ENCODE measurements at places on chromosomes 2 and 18. TPM values are rescaled to one million over a fixed set of nuclear protein-coding genes. Genes with fewer than 3 reads are reported as not detected.

The VWA3B gene
- total RNA-seq, result not detected

The SIX3 gene
- not detected for total RNA-seq

The SPP2 gene
- not detected for total RNA-seq

The GATA6 gene
- total RNA-seq, result not detected

The STPG4 gene
- 0.28 TPM for total RNA-seq

The FZD7 gene
- 404 TPM for total RNA-seq

The ARMC9 gene
- 63.6 TPM for total RNA-seq

The RRM2 gene
- 118 TPM for total RNA-seq

The XPO1 gene
- total RNA-seq, result 479 TPM

The AMER3 gene
- 0.49 TPM for total RNA-seq

The SERPINB13 gene
- total RNA-seq, result not detected

The ACKR3 gene
- total RNA-seq, result 3.1 TPM

The ANKRD30B gene
- not detected for total RNA-seq

GRCh38 chr2:29865512-29865911 lies 55.9 kb downstream of the ALK start:
- no peak for DNase-seq

- no peak for DNase-seq
Measured at GRCh38 chr2:147438882-147439281, 405.9 kb upstream of the ACVR2A start.

- DNase-seq, result no peak
Measured at GRCh38 chr18:79954791-79955190, 3.3 kb upstream of the SLC66A2 start.

DNA sequence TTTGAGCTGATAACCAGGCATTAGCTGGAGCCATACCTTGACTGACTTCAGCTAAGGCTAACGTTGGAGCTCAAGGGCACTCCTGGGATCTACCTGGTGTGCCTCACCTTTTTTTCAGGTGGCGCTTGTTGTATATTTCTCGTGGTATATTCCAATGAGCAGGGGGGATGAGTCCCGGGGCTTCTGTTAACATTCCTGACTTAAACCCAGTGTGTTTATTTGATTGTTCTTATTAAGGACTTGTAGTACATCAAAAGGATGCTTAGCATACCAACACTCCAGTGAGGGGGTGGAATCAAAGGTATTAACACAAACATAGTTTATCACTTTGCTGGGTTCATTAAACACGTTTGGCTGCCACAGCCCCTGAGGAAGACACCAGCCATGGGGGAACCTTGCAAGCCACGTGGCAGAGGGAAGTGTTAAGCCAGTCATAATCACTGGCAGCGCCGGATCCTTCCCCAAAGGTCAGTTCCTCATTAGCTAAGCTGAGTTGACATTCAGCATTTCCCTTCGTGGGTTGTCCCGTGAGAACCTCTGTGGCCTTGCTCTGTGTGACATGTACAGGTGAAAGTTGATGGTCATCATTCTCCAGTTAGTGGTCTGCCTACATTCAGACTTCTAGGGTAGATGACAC lies 119.5 kb upstream of the MCFD2 start:
- peak; percentile 57 for DNase-seq

- DNase-seq, result no peak
Measured at GRCh38 chr2:6951046-6951445, 33.8 kb downstream of the RNF144A start.

- no peak for DNase-seq
Measured at GRCh38 chr2:238966072-238966937, 118.4 kb downstream of the TWIST2 start.

- DNase-seq, result no peak
Measured at GRCh38 chr2:142065156-142065555, 65.7 kb downstream of the LRP1B start.

- DNase-seq, result no peak
Measured at GRCh38 chr2:37098416-37099118, 14.2 kb downstream of the GPATCH11 start.

GRCh38 chr18:7876354-7877104 lies 309.4 kb downstream of the PTPRM start:
- no peak for DNase-seq

- peak; percentile 43 for DNase-seq
Measured at GRCh38 chr2:37263839-37264238, 32.4 kb downstream of the NDUFAF7 start.

DNA sequence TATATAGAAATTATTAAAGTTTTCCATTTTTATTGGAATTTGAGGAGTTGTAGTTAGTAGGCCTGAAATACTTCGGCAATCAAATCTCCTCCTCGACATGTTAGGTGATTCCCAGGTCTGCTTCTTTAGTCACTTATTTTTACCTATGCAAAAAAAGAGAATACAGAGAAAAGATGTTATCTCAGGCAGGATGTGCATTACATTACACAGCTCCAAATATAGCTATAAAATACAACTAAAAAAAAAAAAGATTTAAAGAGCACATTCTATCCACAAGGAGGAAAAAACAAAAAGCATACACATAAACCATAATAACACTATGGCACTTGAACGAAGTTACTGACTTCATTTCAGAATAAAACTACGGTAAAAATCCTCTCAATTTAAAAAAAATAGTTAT lies 8.1 kb downstream of the STK17B start:
- no peak for DNase-seq

DNA sequence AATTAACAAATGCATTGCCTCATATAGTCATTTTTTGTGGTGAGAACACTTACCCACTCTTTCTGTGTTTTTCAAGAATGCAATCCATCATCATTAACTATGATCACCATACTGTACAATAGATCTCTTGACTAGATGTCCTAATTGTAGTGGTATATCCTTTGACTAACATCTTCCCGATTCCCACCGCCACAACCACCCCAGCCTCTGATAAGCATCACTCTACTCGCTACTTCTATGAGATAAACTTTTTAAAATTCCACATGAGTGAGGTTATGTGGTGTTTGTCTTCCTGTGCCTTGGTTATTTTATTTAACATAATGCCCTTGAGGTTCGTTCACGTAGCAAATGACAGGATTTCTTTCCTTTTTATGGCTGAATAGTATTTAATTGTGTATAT lies 6.6 kb downstream of the VWA3B start:
- DNase-seq, result no peak

GRCh38 chr18:5982332-5982731 lies 87.0 kb upstream of the TMEM200C start:
- no peak for DNase-seq

DNA sequence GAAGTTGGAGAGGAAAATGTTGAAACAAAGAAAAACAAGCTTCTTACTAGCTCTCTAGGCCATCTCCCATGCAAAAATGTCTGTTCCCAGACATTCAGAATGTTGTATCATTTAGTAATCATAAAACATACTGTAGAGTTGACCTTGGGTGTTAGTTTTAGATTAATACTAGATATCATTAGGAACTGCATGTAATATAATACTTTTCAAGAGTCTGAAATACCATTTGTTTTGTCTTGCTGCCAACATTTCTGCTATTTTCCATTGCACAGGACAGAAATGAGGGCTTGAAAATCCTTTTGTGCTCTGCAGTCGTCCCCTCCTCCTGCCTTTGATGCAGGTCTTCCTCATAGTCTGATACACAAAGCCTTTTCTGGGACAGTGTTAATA lies 89.5 kb upstream of the RBMS1 start:
- DNase-seq, result no peak

- DNase-seq, result no peak
Measured at GRCh38 chr2:36337354-36337753, 18.2 kb upstream of the CRIM1 start.

DNA sequence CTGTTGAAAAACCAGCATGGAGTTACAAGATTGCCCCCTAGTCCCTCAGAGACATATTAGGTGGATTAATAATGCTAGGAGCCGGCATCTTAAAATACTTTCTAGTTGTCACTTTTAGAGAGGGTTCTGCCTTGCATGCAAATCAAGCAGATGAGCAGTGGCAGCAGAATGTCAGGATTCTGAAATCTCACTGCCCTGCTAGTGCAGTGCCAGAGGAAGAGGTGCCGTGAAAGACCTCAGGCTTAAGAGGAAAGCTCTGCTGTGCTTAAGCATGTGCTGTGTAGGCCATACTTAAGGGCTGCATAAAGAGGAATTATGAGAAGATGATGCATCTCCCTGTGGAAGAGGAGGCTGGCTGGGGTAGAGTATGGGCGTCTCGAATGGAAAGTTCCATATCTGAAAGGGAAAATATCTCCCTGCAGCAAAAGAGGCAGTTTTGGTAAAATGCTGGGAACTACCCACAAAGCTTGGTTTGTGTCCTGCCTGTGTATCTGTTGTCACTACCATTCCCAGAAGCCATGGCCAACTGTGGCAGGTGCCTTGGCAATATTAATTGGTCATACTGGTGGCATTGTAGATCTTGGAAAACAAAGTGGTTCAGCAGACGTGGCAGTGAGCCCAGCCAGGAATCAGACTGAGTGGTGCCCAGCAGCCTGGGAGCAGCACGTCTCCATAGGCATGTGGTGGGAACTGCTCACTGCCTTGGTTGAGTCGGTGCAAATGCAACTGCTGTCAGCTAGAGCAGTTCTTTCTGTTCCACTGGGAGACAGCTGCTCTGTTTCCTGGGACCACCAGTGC lies 131.9 kb downstream of the EVA1A start:
- no peak for DNase-seq

- DNase-seq, result no peak
Measured at GRCh38 chr2:32258242-32258641, 6.4 kb downstream of the NLRC4 start.

- no peak for DNase-seq
Measured at GRCh38 chr2:225510796-225511195, 111.3 kb downstream of the NYAP2 start.

DNA sequence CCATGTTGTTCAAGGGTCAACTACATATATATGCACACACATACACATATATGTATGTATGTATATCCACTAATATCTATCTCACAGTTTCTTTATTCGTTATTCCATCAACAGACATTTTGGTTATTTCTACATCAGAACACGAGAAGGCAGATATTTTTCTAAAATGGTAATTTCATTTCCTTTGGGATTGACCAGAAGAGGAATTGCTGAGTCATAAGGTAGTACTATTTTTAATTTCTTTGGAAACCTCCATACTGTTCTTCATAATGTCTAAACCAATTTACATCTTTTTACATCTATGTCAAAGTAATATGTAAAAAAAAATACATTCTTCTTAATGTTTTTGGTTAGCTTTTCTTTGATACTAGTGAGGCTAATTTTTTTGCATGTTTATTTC lies 630.7 kb upstream of the GCFC2 start:
- DNase-seq, result no peak

DNA sequence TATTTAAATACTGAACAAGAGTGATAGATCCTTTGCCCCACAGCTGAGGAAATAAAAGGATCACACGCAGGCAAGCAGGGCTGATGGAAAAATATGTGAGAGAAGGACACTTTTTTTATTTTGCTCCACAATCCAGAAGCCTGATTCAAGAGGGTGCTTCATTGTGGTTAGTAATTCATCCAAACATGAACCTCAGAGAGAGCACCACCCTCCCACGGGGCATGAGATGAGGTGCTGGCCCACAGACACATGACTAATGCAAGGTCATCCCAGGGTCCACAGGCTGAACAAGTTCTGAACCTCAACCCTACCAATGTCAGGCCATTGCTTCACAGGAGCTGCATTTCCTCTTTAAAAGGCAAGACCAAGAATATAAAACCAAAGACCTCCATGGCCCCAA lies 239.6 kb downstream of the MREG start:
- DNase-seq, result no peak

GRCh38 chr2:241988146-241988545 lies 118.6 kb downstream of the RTP5 start:
- no peak for DNase-seq

- DNase-seq, result peak; percentile 98
Measured at GRCh38 chr2:219073413-219074129, 12.8 kb upstream of the IHH start.

GRCh38 chr2:53438100-53438499 lies 329.5 kb upstream of the CHAC2 start:
- no peak for DNase-seq

DNA sequence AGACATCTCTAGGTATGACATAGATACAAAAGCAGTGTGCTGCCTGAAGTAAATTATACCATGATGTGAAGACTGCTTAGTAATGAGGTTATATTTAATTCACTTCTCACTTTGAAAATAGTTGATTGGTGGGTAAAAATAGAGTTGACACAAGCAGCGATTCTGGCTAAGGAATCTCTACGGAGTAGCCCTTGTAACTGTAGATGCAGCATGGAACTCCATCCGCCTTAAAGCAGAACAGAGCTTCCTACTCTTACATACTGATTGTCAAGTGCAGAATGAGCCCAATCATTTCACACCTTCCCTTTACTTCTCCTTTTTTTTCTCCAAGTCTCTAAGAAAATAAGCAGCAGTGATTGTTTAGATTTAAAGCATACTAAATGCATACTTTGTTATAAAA lies 1594.6 kb upstream of the SLC39A10 start:
- DNase-seq, result no peak

DNA sequence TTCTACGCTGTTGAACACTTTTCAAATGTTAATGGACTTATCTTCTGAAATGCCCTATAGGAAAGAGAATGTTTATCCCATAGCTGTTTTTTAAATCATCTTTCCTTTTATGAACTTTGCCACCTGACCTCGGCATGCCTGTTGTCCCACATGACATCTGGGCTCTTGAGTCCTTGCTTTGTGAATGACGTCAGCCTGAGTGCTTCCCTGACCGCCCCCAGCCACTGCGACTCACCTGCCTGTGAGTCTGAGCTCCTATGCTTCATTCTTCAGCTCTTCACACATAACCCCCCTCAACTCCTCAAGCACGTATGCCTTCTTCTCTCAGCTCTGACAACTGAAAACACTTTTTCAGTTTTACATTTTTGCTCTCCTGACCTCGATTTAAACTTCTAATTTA lies 166.8 kb downstream of the DCDC2C start:
- no peak for DNase-seq

DNA sequence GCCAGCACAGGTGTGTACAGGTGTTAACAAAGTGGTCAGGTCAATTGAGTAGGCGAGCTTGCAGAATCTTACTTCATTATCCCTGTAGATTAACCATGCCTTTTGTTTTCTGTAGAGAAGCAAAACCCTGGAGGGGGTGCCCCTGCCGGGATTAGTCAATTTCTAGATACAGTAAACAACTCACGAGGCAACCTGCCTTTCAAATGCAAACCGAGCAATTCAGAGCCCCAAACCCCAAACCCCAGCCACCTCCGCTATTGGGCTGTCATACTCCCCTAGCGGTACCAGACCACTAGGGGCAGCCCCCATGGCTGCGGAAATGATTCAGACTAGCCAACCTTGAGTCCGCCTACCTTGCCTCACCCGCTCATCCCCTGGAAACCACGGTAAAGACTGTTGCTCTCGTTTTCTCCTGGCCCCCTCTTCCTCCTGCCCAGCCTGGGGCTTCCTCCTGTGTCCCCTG lies 61.4 kb upstream of the KIF5C start:
- peak; percentile 98 for DNase-seq

GRCh38 chr2:11067221-11068078 lies 87.8 kb upstream of the SLC66A3 start:
- no peak for DNase-seq

- peak; percentile 73 for DNase-seq
Measured at GRCh38 chr2:42339191-42339912, 21.7 kb downstream of the COX7A2L start.

Measured in GM23338 (cell line).